Muscle of leg (tissue), 16 donors: ENCODE measurements at places on chromosomes 11 and 22.

DNA sequence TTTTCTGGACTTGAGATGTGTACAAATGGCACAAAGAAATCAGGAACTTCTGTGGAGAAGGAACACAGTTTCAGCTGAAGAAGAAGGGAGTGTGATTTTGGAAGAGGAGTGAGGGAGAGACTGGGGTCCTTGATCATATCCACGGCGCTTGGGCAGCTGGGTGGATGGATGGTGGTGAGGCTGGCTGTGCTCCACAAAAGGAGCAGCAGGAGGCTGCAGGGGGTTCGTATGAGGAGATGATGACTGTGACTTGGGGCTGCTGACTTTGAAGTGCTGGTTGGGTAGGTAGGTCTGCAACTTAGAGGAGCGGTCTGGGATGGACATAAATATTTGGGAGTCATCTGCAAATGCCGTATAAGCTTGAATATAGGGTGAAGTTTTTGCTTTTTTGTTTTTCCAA is 1.3 kb upstream of the DCHS1 start:
- DNase-seq = no peak

DNA sequence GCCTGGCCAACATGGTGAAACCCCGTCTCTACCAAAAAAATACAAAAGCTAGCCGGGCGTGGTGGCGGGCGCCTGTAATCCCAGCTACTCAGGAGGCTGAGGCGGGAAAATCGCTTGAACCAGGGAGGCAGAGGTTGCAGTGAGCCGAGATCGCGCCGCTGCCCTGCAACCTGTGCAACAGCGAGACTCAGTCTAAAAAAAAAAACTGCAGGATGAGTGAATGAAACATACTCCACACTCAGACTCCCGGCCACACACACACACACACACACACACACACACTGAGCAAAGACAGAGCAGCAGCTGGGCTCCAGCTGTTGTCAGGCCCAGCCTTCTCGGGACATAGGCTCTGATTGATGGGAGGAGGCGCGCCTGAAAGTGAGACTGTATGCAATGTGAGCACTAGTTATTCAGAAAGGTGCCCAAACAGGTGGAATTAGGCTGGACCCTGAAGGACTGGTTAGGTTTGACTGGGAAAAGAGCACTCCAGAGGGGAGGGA is 1.5 kb upstream of the PLEKHA7 start:
- DNase-seq = peak; percentile 81

- no peak for DNase-seq
Observed at GRCh38 chr11:111672949-111673348, 70.7 kb downstream of the SIK2 start.

- peak; percentile 33 for DNase-seq
Observed at GRCh38 chr22:23179381-23180299, 669 bp upstream of the BCR start.

DNA sequence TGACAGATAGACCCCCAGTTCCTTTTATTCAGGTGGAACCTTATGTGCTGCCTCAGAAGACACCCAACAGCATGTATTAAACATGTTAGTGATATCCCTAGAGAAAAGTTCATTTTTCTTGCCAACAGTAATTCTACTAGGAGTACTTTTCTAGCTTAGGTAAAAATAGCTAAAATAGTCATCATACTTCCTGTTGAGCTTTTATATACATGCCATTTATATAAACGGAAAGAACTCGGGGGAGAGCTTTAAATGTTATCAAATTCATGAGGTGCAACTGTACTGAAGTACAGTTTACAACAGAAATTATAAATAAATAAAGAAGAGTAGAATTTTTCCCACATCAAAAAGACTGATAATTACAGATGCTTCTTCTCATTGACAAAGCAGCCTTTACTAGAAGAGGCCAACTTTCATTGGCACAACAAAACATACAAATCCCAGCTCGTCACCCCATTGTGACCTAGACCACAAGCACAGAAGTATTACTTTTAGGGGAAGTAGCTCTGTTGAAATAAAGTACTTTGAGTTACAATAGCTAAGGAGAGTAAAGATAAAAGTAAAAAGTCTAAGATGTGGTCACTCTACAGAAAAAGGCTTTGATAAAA is 59.1 kb upstream of the POU2AF2 start:
- DNase-seq = no peak

- DNase-seq = no peak
Observed at GRCh38 chr11:76510060-76511047, 65.5 kb downstream of the EMSY start.

DNA sequence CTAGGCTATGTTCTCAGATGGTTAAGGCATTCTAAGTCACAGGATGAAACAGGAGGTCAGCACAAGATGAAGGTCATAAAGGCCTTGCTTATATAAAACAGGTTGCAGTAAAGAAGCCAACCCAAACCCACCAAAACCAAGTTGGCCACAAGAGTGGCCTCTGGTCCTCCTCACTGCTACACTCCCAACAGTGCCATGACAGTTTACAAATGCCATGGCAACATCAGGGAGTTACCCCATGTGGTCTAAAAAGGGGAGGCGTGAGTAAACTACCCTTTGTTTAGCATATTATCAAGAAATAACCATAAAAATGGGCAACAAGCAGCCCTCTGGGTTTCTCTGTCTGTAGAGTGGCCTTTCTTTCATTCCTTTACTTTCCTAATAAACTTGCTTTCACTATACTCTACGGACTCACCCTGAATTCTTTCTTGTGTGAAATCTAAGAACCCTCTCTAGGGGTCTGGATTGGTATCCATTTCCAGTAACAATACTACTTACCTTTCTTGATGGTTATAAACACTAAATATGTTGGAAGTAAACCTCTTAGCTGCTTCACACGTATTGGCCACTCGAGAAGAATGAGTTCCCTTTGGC is 1237.9 kb downstream of the FAM181B start:
- no peak for DNase-seq

- no peak for DNase-seq
Observed at GRCh38 chr22:30333707-30334087, 7.0 kb upstream of the TBC1D10A start.

DNA sequence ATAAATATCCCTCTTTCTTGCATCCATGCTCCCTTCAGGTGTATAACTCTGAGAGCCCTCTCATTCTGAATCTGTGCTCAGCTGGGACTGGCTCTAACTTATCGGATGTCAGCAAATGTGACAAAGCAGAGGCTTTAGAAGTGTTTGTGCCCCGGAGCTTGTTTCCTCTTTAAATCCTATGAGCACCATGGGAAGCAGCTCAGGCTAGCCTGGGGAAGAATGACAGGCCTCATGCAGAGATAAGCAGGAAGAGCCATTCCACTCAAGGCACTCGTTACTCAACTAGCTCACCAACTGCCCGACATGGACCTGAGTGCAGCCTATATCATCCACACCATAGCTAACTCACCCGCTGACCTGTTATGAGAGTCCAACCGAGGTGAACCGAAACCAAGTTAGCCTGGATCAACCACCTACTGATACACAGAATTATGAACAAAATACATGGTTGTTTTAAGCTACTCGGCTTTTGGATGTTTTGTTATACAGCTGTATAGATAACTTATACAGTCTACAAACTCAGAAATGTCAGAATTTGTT is 990.7 kb downstream of the NTM start:
- DNase-seq = no peak
